ENCODE measurements at places on chromosomes 3 and 15. TPM values are rescaled to one million over a fixed set of nuclear protein-coding genes. Genes with fewer than 3 reads are reported as not detected.

MEGF11 gene
- total RNA-seq, result not detected

DNA sequence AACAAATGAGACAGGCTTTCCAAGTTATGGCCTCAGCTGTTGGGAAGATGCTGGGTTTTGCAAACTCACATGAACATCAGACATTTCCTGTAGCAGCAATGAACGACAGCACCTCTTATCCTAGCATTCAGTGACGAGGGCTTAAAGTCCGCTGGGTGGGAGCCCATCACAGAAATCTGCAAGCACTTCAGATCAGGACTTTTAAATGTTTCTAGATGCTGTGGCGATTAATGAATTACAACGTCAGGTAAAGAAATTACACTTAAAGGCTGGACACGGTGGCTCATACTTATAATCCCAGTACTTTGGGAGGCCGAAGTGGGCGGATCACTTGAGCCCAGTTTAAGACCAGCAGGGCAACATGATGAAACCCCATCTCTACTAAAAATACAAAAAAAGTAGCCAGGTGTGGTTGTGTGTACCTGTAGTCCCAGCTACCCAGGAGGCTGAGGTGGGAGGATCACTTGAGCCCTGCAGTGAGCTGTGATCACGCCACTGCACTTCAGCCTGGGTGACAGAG lies 3.9 kb downstream of the AEN start:
- no peaks in the 10 kb centered on the region for H3K27me3 ChIP-seq
- peaks cover 26% of the 10 kb centered on the region for H3K4me1 ChIP-seq
- DNase-seq, result no peak
- no peak overlapping the region for H3K4me3 ChIP-seq
- peaks cover 42% of the 10 kb centered on the region for H3K36me3 ChIP-seq

MLF1 gene
- total RNA-seq, result 3.3 TPM

PROS1 gene
- 44.2 TPM for total RNA-seq

PRR23B gene
- not detected for total RNA-seq

RARB gene
- 52.7 TPM for total RNA-seq

C3orf20 gene
- not detected for total RNA-seq

- no peak overlapping the region for H3K27ac ChIP-seq
- no peak overlapping the region for H3K4me3 ChIP-seq
- no peaks in the 10 kb centered on the region for H3K27me3 ChIP-seq
- no peaks in the 10 kb centered on the region for H3K36me3 ChIP-seq
These were observed 23.5 kb downstream of the IL12A start for GRCh38 chr3:160012108-160012507.

- no peaks in the 10 kb centered on the region for H3K36me3 ChIP-seq
- no peaks in the 10 kb centered on the region for H3K4me1 ChIP-seq
- no peak overlapping the region for H3K27ac ChIP-seq
- no peak for DNase-seq
- no peaks in the 10 kb centered on the region for H3K27me3 ChIP-seq
These were observed 86.0 kb downstream of the DTWD1 start for GRCh38 chr15:49706805-49707204.

GRCh38 chr3:117657278-117657677 lies 947.7 kb downstream of the TUSC7 start:
- H3K27me3 ChIP-seq, result no peaks in the 10 kb centered on the region
- H3K36me3 ChIP-seq, result no peaks in the 10 kb centered on the region
- no peak overlapping the region for H3K27ac ChIP-seq
- no peak for DNase-seq

PFN2 gene
- total RNA-seq, result 19.3 TPM
